Skin of body (tissue), 3 donors: ENCODE measurements at places on chromosomes 6 and 20. TPM values are rescaled to one million over a fixed set of nuclear protein-coding genes. Genes with fewer than 3 reads are reported as not detected.

Gene COL21A1
- total RNA-seq, result 79.8 TPM

Gene SEMG2
- not detected for total RNA-seq

Gene COQ3
- 3.8 TPM for total RNA-seq

Gene HLA-F
- 14.7 TPM for total RNA-seq

Gene GPR63
- 1.5 TPM for total RNA-seq

Gene PLEKHG1
- total RNA-seq, result 49.8 TPM

Gene EMILIN3
- 18.4 TPM for total RNA-seq

Gene DTD1
- 17.2 TPM for total RNA-seq

DNA sequence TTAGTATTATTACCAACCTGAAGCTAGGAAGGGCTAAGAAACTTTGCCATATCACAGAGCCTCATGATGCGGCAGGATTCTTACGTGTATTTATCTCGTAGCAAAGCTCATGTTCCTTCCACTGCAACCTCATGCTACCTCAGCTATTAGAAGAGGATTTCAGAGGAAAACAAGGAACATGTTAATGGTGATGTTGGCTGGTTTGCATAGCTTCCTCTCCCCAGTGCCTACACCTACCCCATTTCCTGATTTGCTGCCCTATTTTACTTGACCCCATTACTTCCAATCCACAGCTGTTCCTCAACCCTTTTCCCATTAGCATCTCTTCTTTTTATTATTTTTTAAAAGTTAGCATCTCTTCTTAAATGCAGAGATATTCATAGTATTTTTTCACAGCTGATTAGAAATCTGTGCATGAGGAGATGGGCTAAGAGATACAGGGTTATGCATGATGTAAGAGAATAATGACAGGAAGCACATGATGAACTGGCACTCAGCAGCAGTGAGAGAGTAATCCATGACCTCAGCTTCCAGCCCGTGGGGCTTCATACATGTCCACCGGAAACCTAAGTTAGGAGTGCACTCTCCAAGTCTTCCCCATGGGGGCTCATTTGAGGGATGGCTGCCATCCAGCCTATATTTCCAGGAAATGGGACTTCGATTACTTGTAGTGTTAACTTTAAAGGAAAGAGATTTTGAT lies 106.1 kb upstream of the ASF1A start:
- peak; percentile 81 for DNase-seq

- no peak for DNase-seq
These were observed 2.4 kb downstream of the BTBD3 start for GRCh38 chr20:11920083-11920482.

- DNase-seq, result no peak
These were observed 73.9 kb upstream of the SLC22A16 start for GRCh38 chr6:110550353-110550752.

GRCh38 chr20:14470231-14470899 lies 133.0 kb upstream of the FLRT3 start:
- DNase-seq, result no peak

- no peak for DNase-seq
These were observed 25.3 kb downstream of the GMDS start for GRCh38 chr6:2220154-2220553.

GRCh38 chr6:20838113-20838512 lies 303.9 kb downstream of the CDKAL1 start:
- no peak for DNase-seq

DNA sequence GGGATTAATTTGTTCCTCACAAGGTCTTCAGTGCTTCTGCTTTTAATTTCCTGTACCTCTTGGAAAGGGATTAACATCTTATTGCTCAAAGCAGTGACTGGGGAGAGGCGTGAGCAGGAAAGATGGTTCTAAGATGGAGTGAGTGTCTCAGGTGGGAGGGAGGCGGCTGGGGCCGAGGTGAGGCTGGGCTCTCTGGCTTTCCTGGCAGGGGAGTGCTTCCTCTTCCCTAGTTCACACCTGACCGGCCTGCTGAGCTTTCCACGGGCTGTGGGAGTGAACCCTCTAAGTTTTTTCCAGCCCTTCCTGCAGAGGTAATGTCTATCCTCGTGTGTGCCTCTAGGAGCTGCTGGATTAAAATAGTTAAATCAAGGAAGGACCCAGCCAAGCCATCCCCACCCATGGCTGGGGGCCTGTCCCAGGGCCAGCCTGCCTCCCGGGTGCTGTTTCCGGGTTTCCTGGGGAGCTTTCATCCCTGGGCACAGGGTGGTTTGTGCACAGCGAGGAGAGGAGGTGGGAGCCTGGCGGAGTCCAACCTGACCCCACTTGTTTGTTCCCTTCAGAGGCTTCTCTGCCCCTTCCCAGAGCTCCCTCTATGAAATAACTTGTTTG lies 179.1 kb downstream of the TFAP2C start:
- DNase-seq, result no peak

DNA sequence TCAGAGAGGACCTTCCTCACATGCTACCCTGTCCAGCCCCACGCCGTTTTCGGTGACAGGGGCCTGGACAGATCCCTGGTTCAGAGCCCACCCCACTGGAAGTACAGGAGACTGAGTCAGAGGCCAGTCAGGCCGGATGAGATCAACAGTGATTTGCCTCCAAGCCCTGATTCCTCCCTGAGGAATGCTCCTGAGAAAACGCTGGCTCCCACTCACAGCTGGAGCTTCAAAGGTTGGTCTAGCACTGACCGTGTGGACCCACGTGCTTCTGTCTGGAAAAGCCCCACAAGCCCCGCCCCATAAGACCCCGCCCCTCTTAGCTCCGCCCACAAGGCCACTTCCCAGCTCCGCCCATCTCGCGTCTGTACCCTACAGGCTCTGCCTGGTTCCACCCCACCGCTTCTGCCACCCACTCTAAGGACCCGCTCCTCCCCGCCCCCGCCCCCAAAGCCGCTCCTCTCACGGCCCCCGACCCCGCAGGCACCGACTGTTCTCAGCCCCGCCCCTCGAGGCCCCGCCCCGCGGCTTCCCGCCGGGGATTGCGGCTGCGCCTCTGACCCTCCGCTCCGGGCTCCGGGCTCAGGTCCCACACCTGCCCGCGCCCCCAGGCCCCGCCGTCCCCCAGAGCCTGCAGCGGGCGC lies 64.9 kb upstream of the BHLHE23 start:
- no peak for DNase-seq

DNA sequence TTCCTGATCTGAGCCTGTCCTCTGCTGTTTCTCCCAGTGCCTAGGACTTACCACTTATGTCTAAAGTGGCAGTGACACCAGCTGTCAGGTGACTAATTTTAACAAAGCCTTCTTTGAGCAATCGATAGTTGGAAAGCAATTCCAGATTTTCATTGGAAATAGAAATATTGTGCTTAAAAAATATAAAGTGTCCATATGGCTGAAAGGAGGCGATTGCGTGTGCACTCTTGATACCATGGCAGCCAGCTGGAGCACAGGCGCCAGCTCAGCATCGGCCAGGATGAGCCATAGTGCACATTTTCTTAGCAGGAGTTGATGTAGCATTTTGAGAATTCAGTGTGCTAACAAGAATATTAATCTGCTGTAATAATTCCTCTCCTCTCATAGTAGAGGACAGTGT lies 70.0 kb downstream of the LRRC1 start:
- no peak for DNase-seq

- no peak for DNase-seq
These were observed 1.3 kb upstream of the DNAH8 start for GRCh38 chr6:38713812-38714211.

- DNase-seq, result no peak
These were observed 39.2 kb downstream of the TSPYL4 start for GRCh38 chr6:116214681-116215080.

DNA sequence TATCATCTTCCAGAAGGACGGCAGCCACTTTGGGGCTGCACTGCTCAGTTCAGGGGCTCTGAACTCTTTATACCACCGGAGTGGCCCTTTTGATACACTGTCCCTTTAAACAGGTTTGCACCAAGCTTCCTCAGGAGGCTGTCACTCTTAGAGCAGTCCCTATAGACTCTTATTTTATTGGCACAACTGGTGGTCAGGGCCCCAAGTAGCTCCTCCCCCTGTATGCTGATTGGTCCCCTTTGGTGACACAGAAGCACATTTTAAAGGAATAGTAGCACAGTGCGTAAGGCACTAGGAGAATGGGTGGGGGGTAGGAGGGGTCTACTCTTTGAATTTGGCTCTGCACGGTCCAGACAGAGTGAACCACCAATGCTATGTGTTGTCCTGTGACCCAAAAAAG lies 122.6 kb upstream of the MLN start:
- no peak for DNase-seq

- no peak for DNase-seq
These were observed 44.9 kb upstream of the CRISP1 start for GRCh38 chr6:49911252-49911651.

GRCh38 chr6:100475554-100476320 lies 11.0 kb upstream of the SIM1 start:
- no peak for DNase-seq

GRCh38 chr6:39432330-39433025 lies 110.0 kb upstream of the KCNK16 start:
- DNase-seq, result peak; percentile 86

DNA sequence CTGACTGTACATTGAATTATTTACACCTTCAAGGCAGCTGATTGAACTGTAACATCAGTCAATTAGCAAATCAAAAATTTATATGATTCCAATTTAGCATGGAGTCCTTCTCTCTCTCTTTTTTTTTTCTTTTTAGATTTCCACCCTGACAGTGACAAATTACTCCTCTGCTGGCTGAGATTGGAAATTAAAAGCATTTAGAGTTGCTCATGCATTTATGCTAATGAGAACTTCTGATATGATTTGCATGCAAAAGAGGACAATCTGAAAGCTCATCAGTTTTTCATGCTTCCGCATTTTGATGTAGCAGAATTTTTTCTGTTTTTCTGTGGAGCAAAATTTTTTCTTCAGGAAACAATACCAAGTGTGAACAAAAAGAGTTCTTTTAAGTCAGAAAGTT lies 130.5 kb upstream of the NOX3 start:
- no peak for DNase-seq
